ENCODE measurements at places on chromosomes 1 and 21. TPM values are rescaled to one million over a fixed set of nuclear protein-coding genes. Genes with fewer than 3 reads are reported as not detected.

DNA sequence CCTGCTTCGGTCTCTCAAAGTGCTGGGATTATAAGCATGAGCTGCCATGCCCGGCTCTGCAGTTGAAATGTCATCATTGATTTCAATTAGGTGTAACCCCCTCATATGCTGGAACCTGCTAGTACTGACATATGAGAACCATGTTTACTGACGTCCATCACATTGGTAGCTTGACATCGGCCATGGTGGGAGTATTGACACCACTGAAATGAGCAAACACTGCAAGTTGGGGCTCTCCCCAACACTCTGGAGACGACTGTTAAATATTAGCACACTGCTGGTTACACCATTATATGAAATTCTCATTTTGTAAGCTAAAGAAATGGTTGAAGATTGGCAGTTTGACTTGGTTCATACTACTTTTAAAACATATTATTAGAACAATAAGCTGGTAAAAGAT is 63.7 kb downstream of the CNST start:
- no peak overlapping the region for H3K27ac ChIP-seq
- no peak overlapping the region for H3K4me3 ChIP-seq
- no peak for DNase-seq
- no peaks in the 10 kb centered on the region for H3K27me3 ChIP-seq

DNA sequence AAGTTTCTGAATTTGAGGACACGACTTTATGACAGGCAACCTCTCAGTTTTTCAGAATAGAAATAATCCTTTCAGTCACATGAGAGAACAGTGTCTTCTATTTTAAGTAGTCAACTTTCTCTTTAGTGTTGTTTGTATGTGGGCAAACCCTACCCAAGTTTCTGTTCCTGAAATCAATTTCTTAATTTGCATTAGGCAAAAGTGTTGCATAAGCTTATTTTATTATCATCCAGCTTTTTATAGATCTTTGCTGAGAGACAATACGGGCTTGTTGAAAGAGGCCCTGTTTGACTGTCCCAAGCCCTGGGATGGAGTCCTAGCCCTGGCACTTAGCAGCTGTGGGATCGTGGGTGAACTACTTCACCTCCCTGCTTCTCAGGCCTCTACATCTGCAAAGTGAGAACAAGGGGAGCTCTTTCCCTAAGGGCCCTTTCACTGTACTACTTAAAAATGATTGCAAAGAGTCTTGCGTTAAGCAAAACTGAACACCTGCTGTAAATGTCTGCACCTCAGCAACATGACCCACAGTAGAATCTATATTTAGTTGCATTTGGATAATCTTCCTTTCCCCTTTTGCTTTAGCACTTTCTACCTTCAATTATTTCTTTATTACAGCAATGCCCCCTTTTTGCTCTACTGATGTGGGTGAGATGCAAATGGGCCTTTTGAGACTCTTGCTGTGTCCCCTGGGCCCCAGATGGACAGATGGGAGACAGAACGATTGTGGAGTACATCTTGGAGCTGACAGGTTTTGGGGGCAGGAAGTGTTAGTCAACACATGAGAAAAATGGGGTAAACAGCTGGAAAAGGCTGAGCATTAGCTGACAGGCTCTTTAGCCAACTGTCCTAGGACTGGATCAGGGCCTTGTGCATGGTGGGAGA is 41.0 kb upstream of the SCAF4 start:
- no peak overlapping the region for H3K27ac ChIP-seq
- H3K27me3 ChIP-seq = no peaks in the 10 kb centered on the region
- H3K4me1 ChIP-seq = no peaks in the 10 kb centered on the region

DNA sequence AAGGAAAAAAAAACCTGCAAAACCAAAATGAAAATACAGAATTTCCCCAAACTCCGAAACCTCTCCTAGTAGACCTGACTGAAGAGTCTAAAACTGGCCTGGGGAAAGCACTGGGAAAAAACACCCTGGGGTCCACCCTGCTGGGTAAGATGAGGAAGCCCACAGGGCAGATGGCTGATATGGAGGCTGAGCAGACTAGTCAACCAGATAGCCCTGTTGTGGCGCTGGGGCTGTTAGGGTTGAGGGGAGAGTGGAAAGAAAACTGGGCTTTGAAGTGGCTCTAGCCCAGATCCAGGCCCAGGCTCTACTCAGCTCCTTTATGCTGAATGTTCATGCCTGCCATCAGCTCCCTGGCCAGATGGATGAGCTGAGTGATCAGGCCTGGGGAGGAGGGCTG is 6.8 kb upstream of the SLAMF1 start:
- H3K27ac ChIP-seq = no peak overlapping the region
- no peak overlapping the region for H3K4me3 ChIP-seq
- no peak for DNase-seq
- H3K4me1 ChIP-seq = no peaks in the 10 kb centered on the region
- H3K27me3 ChIP-seq = no peaks in the 10 kb centered on the region

Gene LAMC1
- total RNA-seq = 59.9 TPM

DNA sequence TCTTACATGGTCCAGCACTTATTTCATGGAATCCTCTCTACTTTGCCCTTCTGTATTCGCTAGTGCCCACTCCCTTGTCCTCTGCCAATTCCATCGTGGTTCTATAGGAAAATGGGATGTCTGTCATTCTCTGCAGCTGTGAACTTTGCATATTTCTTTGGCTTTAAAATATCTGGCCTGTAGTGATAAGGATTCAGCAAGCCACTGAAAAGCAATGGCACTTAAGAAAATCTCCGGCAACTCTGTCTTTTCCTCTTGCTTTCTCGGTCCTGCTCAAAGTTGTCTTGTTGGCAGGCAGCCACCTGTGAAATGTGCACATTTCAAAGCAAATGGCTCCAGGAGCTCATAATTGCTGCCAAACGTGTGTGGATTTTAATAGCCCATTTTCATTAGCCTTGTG is 91.8 kb downstream of the CHD1L start:
- H3K36me3 ChIP-seq = no peaks in the 10 kb centered on the region
- no peaks in the 10 kb centered on the region for H3K27me3 ChIP-seq
- H3K4me1 ChIP-seq = no peaks in the 10 kb centered on the region

DNA sequence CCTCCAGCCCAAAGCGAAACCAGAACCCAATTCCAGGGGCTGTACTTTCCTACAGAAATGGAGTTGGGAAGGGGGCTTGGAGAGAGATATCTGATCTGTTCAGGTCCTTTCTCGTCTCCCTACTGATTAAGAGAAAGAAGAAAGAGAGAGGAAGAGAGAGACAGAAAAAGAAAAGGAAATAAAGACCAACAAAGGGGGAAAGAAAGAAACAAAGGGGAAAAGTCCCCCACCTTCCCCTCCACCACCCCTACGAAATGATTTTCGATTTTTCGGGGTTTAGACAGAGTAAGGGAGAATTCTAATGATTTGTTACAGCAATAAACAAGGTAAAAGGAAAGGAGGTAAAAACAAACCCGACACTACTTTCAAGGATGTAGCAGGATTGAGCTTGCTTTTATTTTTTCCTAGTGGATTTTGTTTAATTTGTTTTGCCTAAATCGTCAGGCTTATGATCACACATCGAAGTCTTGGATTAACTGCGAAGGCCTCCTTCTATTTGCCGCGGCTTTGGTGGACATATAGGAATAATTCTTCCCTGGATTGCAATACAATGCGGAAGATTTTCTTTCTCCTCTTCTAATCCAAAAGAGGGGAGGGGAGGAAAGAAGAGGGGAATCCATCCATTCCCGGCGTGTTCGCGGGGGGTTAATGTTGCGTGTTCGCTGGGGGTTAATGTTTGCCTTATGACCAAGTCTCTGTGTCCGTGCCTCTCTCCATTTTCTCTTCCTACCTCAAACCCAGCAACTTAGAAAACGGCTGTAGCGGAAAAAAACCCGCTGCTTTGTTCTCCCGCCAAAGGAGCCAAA is 1.9 kb downstream of the TAL1 start:
- no peak overlapping the region for H3K4me3 ChIP-seq
- H3K27ac ChIP-seq = no peak overlapping the region
- H3K27me3 ChIP-seq = peaks cover 5% of the 10 kb centered on the region
- no peak for DNase-seq
- peaks cover 7% of the 10 kb centered on the region for H3K4me1 ChIP-seq

Gene CFH
- total RNA-seq = 344 TPM

- no peak for DNase-seq
- no peaks in the 10 kb centered on the region for H3K27me3 ChIP-seq
- H3K36me3 ChIP-seq = no peaks in the 10 kb centered on the region
- no peak overlapping the region for H3K4me3 ChIP-seq
Observed at GRCh38 chr1:6985549-6986276, 200.5 kb downstream of the CAMTA1 start.

Gene PAX7
- total RNA-seq = not detected

DNA sequence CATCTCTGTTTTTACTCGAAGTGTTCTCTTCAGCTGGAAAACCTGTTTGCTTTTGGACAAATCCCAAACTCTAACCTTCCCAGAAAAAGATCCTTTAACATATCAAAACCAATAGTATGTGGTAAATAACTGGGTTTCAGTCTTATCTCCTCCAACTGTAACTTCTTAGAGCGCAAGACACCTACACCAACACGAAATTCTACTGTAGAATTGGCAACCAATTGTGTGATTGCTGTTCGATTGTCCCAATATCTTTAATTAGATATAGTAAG is 5.8 kb upstream of the MPZL1 start:
- no peak for DNase-seq
- peaks cover 2% of the 10 kb centered on the region for H3K4me1 ChIP-seq
- H3K4me3 ChIP-seq = peak overlapping the region; percentile 76

- peak; percentile 46 for DNase-seq
- peaks cover 15% of the 10 kb centered on the region for H3K4me1 ChIP-seq
- no peaks in the 10 kb centered on the region for H3K36me3 ChIP-seq
- H3K27ac ChIP-seq = no peak overlapping the region
Observed at GRCh38 chr1:43868741-43869067, 64.9 kb upstream of the ARTN start.

Gene SELL
- 1.3 TPM for total RNA-seq

Data from ovary (tissue), 10 donors.